ENCODE measurements at places on chromosomes 16 and 17.

- no peak for DNase-seq
These were observed 9.4 kb downstream of the EVPL start for GRCh38 chr17:76017481-76018339.

- DNase-seq = no peak
These were observed 91.8 kb downstream of the SDK2 start for GRCh38 chr17:73552300-73553048.

DNA sequence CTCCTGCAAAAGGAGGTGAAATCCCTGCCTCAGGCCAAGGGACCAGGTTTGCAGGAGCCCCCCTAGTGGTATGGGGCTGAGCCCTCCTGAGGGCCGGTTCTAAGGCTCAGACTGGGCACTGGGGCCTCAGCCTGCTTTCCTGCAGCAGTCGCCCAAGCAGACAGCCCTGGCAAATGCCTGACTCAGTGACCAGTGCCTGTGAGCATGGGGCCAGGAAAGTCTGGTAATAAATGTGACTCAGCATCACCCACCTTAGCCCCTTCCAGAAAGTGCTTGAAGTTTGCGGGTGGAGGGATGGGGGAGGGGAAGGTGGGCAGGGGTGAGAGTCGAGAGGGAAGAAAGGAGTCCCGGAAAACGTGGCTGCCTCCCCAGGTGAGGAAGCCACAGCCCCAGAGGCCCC, 2.1 kb downstream of the MC1R start:
- DNase-seq = no peak

GRCh38 chr16:31094088-31094423, 541 bp downstream of the VKORC1 start:
- no peak for DNase-seq

GRCh38 chr17:72422505-72423285, 301.9 kb downstream of the SOX9 start:
- DNase-seq = peak; percentile 2

GRCh38 chr17:61245706-61246135, 153.9 kb upstream of the TBX2 start:
- no peak for DNase-seq

DNA sequence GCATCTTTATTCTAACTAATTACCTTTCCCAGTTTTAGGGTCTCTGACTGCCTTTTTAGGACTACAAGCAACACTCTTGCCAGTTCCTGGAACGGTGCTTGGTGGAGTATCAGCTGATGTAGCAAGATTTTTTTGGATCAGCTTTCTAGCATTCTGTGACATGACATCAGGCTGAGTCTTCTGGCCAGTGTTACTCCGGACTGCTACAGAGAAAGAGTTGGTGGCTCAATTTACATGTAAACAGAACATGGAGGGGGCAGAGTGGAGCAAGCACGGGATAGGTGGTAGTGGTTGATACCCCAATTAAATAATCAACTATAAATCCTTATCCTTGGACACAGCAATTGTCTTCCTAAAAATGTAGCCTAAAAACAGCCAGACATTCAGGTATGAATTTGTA, 10.6 kb upstream of the ARL6IP1 start:
- DNase-seq = no peak
